NCI-H1092 (cell line): ENCODE measurements at places on chromosomes 2 and 18.

GRCh38 chr2:180370511-180371205 is 363.6 kb upstream of the CWC22 start:
- no peak for DNase-seq

DNA sequence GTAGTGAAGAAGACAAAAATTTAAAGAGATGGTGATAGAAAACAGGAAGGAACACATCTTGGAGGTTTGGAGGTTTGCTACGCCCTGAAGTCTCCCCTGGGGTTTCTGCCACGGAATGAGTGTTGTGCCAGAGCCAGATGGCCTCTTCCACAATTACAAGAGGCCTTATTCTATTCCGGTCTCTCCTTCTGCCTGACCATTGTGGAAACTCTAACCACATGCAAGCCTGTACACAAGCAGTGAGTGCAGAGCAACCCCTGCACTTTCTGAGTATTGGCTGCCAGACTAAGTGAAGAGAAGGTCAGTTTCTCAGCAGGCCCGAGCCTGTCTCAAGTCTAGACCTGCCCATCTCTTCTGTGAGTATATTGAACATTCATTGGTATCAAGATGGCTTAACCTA is 22.7 kb upstream of the MYO1B start:
- no peak for DNase-seq

DNA sequence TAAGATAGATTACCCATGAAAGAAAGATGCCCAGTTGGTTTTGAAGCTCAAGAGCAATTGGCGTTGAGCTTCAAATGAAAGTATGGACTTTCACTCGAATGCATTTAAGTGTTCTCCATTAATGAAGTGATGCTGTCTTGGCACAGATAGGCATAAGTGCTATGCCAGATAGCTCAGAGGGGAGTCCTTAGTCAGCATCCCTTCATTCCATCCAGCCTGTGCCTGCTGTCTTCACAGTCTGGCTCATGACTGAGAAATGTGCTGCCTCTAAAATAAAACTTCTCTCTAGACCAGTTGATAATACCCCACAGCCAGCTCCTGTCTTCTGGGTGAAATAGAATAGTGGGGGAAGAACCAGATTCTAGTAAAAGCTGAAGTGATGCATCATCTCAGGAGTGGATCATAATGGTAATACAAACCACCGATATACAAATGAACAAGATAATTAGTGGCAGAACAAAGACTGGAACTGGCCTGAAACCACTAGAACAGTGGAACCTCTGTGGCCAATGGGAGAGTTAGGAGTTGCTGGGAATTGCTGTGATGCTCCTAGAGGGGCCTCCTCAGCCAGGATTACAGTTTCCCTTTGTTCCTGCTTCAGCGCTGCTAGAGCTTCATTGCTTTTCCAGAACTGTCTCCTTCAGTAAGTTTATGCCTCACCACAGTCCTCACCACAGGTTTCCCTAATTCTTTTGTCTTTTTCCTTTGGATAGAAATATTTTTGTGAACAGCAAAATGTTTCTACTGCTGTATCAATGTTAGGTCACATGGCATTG is 359.3 kb downstream of the KIAA1328 start:
- DNase-seq, result no peak

GRCh38 chr2:238970553-238971081 is 122.7 kb downstream of the TWIST2 start:
- peak; percentile 6 for DNase-seq

GRCh38 chr2:69087211-69087911 is 74.4 kb downstream of the ANTXR1 start:
- no peak for DNase-seq

- DNase-seq, result no peak
Measured at GRCh38 chr18:79659733-79660132, 19.9 kb upstream of the CTDP1 start.

- no peak for DNase-seq
Measured at GRCh38 chr2:230335864-230336506, 9.0 kb downstream of the SP140L start.

GRCh38 chr18:9930299-9930884 is 16.6 kb downstream of the VAPA start:
- DNase-seq, result no peak

- DNase-seq, result no peak
Measured at GRCh38 chr2:109194620-109194937, 65.6 kb downstream of the SH3RF3 start.

DNA sequence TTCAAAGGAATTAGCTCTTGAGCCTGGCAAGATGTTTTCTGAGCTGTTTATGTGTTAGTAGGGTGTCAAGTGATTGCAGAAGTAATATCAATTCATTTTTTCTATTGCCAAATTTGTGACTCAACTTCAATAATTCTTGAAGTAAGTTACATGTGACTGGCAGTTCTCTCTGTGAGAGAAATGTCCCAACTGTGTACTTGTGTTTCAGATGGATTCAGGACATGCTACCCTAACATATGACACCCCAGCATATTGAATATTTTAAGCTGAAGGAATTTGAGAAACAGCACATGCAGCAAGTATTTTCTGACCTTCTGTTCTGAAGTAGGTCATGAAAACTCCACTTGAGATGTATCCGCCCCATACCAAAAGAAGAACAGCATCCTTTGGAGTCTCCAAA is 263.6 kb downstream of the XIRP2 start:
- no peak for DNase-seq

DNA sequence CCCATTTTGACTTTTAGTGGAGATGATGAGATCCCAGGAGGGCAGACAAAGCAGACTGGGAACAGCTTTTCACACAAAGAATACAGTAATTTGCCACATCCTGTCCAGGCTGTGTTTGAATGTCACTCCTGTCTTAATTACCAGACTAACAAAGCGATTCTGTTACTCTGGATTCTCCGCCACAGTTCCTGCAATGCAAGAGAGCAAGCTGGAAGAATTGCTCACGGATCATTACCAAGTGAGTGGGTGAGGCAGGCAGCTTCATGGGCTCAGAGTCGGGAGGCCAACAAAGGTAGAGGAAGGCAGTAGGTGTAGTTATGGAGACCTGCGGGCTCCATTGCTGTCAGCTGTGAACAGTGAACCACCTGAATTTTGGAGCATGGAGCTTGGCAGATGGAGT is 250.5 kb upstream of the ATP5MC3 start:
- peak; percentile 49 for DNase-seq

DNA sequence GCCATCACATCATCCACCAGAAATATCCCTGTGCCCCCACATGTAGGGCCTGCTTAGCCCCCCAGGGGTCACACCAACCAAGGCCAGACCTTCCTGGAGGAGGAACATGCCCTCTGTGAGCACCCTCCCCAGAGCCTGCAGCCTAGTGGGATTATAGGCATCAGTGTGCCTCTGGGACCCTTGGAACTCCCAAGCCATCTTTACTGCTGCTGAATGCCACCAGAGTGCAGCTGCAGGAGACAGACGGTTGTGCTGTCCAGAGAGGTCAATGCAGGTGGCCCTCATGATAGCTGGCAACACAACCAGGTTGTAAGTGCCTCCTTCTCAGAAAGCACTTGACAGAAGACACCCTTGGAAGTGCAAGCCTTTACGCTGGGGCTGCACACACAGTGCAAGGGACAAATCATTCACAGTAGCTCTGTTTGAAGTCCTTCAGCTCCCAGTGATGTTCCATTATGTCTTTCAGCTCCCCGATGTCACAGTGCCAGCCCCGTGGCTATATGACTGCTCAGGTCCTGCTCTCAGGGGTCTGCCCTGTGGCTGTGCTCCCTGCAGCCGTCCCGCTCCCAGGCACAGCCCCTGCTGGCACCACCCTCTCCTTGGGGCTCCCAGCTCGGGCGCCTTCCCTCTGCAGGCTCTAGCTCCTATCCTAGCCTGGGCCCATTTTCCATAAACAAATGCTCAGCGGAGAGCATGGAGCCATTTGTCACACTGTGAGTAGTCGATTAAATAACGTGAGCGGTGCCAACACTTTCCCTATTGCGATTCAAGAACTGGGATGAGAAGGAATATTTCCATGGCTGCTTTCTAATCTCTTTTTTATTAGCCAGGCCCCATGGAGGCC is 65.1 kb downstream of the EDAR start:
- no peak for DNase-seq

- no peak for DNase-seq
Measured at GRCh38 chr2:44746856-44747615, 194.5 kb upstream of the SIX3 start.

DNA sequence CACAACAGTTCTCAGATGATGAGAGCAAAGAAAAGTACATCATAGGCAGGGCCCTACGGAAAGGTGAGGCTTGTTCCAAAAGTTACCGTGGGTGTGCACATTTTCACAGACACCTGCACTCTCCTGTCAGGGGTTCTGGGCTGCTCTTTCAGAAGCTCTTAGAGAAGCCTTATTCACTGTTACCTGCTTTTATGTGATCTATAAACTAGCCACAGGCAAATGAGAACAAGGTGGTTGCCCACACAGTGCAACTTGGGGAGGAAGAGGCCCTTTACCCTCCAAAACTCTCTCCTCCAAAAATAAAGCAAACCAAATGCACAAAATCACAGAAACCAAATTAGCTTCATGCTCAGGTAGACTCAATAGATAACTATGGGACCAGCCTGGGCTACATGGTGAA is 11.1 kb upstream of the CUL3 start:
- no peak for DNase-seq

DNA sequence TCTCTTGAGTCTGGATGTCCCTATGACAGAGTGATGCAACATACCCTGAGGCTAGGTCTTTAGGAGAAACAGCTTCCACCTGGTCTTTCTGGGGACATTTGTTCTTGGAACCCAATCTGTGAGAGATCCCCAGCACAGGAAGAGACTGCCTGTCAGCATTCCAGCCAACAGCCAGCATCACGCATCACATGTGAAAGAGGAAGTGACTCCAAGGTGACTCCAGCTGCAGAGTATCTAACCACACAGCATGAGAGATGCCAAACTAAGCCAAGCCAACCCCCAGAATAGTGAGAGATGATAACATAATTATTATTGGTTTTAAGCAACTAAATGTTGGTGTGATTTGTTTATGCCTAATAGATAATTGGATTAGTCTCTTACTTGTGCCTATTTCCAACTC is 35.7 kb downstream of the C18orf63 start:
- DNase-seq, result no peak

DNA sequence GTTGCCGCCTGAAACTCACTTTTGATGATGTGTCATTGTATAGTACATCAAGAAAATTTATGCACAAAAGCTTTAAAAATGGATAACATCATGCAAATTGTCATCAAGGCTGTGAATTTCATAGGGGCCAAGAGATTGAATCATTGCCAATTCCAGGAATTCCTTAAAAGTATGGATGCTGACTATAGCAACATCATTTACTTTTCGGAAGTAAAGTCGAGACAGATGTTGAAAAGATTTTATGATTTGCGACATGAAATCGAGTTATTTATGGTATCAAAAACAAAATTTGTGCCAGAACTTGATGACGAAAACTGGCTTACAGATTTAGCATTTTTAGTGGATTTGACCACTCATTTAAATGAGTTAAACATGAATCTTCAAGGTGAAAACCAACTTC is 56.3 kb downstream of the ASB1 start:
- no peak for DNase-seq

DNA sequence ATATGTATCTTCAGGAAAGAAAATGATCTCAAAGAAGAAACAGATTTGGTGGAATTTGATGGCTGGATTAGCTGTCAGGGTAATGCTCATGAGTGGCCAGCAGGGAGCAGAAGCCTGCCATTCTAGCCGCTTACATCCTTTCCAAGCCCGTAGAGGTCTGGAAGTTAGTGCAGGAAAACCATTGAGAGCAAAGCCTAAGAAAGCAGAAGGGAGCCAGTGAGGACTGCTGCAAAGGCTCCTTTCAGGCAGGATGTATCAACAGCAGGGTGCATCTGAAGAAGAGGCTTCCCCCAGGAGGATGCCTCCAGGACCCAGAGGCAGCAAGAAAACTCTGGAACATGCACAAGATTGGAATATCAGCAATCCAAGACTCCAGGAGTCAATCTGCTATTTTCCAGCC is 22.9 kb upstream of the LBH start:
- DNase-seq, result no peak

DNA sequence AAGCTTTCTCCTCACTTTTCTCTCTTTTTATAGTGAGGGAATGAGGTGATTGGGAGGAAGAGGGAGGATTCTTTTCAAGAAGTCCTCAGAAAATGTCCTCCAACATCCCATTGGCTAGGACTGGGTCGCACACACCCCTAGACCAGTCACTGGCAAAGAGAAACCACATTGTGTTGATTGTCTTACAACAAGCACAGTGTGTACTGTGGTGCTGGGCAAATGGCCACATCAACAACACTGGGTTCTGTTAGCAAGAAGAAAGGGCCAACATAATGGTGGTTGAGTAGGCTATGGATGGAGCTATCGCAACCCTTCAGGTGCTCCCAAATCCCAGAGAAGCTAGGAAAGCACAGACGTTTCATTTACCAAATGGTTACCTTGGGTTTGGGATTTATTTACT is 18.7 kb upstream of the PTPN4 start:
- DNase-seq, result no peak

DNA sequence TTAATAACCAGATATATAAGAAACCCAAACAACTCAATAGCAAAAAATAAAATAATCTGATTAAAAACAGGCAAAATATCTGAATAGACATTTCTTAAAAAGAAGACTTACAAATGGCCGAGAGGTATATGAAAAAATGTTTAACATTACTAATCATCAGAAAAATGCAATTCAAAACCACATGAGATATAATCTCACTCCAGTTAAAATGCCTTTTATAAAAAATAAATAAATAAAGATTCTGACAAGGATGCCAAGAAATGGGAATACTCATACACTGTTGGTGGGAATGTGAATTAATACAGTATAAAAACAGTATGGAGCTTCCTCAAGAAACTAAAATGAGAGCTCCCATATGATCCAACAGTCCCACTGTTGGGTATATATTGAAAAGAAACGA is 33.9 kb upstream of the BMP10 start:
- DNase-seq, result no peak

- DNase-seq, result no peak
Measured at GRCh38 chr2:154433010-154433409, 265.5 kb upstream of the KCNJ3 start.

DNA sequence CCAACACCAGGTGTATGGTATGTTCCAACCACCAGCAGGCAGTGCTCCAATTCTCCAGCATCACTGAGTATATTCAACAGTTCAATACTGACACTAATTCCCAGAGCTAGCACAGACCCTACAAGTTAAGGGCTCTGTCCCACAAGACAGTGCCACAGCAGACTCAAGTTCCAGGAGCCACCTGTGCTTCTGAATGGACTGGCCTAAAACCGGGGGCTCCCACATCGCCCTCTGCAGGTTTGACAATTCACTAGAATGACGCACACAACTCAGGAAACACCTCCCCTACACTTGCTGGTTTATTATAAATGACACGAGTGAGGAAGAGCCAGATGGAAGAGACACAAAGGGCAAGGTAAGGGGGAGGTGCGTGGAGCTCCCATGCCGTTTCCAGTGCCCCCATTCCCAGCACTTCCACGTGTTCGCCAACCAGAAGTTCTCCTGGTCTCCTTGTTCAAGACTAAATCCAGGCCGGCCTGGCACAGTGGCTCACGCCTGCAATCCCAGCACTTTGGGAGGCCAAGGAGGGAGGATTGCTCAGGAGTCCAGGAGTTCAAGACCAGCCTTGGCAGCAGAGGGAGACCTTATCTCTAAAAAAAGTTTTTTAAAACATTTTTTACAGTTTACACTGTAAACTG is 12.2 kb upstream of the ATP6V1B1 start:
- no peak for DNase-seq
